Right atrium auricular region (tissue), 2 donors: ENCODE measurements at places on chromosomes 11 and 22.

- no peak for DNase-seq
Measured at GRCh38 chr11:36162006-36162882, 127.0 kb downstream of the COMMD9 start.

GRCh38 chr11:90700789-90701439 lies 478.1 kb upstream of the CHORDC1 start:
- DNase-seq = no peak

DNA sequence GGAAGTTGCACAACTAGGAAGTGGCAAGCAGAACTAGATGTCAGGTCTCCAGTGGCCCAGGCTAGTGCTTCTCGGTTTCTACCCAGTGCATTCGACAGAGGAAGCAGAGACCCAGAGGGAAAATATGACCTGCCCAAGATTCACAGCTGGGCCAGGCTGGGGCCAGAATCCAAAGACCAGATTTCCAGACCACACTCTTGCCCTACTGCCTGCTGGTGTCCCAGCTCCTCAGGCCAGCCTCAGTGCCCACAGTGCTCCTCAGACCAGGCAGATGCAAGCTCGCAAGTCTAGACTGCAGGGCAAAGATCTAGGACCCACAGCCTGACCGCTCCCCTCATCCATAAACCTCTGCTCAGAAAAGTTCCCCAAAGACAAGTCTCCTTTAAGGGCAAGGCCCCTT lies 262.6 kb downstream of the BUD13 start:
- DNase-seq = no peak

GRCh38 chr11:25441421-25441820 lies 890.5 kb upstream of the ANO3 start:
- no peak for DNase-seq

DNA sequence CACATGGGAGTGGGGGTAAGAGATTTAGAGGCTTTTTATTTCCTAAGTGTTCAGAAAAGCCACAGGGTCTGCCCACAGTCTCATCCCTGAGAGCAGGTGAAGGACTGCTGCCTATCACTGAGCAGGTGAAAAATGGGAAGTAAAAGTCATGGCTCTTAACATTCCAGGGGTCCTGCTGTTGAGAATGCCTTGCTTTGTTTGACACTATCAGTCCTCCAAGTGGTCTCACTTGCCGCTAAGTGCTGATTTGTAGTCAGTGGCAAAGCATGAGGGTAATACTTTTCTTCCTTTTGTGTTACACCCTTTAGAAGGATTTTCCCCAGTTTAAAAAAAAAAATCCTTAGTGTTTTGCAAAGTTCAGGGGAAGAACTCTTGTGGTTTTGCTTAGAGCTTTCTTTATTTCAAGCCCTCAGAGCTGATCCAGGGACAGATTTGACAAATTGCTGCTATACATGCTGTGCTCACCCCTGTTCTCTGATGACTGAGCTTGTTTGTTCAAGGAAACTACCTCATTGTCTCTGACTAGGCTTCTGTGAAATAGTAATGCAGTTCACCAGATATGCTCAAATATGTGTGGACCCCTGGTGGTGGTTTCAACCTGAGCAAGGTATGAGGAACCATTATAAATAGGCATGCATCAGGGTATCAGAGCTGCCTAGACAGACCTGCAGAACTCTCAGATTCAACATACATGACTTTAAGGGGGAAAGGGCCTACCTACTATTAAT lies 141.0 kb downstream of the ARHGAP42 start:
- no peak for DNase-seq

DNA sequence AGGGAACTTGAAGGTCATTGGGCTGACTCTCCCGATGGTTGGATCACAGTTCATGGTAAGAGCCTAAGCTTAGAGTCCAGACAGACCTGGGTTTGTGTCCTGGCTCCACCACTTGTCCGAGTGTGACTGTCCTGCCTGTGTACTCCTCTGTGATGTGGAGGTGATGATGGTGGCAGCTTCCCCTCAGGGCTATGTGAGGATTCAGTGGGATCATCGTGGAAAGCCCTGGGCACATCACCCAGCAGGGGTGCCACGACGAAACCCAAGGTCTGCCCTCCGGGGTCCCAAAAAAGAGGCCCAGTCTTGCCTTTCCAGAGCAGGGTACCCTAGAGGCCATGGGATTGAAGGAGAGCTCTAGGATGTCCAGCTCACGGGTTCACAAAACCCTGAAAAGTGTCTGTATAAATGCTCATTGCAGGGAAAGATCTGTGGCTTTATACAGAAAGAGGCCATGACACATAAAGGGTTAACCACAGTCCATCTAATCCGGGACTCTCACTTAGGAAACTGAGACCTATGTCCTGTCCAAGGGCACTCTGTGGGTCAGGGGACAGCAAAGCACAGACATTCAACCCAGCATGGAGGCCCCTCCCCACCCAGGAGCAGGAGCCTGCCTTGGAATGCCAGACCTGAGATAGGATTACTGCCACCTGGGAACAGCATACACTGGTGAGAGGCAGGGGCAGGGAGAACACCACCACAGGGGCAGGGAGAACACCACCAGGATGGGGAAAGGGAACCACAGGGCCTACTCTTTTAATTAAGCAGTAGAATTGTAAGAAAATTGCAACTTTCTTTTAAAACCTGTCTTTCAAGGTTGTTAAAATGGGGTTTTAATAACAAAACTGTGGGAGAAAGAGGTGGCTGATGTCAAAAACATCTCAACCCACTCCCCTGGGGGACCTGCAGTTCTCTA lies 51.3 kb downstream of the IGLL5 start:
- DNase-seq = no peak

DNA sequence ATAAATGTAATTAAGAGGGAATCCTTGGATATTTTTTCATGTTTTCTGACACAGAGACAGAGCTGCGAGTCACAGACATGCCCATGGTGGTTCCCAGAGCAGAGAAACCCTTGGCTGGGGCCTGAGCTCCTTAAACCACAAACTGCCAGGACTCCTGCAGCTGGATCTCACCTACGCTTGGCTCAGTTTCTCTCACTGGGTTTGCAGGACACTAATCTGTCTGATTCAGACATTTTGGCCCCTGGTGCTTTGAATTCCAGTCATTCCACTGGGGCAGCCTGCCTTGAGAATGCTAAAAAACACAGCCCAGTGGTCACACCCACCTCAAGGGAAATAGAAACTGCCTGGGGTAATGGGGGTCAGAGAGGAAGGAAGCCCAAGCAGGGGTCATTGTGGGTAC lies 122.6 kb downstream of the CCDC81 start:
- no peak for DNase-seq

- DNase-seq = no peak
Measured at GRCh38 chr22:38315823-38316363, 1.3 kb downstream of the CSNK1E start.

DNA sequence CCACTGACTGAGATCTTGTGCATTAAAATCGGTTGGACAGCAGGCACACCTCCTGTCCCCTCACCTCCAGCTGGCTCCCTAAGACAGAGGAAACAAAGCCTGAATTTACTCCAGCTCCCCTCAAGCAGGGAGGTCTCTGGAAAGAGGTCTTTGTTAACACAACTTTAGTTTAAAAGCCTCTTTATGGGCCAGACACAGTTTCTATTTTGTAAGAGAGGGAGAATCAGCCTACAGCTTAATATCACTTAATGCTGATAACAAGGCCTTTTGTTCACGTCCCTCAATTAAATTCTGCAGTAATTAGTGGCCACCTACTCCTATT lies 36.3 kb downstream of the PLEKHA7 start:
- no peak for DNase-seq

GRCh38 chr22:41638124-41638523 lies 17.0 kb downstream of the XRCC6 start:
- no peak for DNase-seq

DNA sequence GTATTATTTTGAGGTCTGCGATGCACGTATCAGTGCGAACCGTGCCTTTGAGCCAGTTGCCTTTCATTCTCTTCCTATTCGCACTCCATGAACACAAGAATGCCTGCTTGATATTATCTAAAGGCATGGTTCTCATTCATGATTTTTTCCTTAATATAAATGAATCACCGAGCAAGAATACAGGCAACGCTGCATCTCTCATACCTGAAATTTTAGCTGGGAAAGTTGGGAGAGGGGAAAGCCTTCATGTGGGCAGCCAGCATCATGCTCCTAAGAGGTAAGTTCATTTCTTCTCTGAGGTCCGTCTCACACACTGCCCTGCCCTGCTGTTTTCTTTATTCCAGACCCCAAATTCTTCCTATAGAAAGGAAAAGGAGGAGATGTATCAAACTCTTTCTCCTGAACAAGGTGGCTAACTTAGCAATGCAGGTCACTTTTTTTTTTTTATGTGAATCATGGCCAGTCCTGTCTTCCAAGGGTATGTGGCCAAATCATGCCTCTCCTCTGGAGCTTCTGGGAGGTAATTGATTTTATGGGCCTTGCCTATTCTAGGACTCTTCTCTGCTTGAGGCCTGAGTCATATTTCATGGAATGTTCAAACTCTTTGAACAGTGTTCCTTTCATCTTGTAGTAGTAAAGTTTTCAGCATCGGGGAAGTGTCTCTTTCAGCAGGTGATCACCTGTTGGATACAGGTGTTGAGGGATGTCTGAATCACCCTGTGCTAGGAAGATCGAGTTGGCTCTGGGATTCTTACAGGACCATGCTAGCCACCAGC lies 3.2 kb downstream of the GLB1L2 start:
- DNase-seq = no peak
